ENCODE measurements at places on chromosomes 3 and 15.

GRCh38 chr3:58180940-58181587 is 29.7 kb downstream of the DNASE1L3 start:
- DNase-seq = no peak

GRCh38 chr3:136277634-136278033 is 27.5 kb downstream of the PCCB start:
- DNase-seq = no peak

DNA sequence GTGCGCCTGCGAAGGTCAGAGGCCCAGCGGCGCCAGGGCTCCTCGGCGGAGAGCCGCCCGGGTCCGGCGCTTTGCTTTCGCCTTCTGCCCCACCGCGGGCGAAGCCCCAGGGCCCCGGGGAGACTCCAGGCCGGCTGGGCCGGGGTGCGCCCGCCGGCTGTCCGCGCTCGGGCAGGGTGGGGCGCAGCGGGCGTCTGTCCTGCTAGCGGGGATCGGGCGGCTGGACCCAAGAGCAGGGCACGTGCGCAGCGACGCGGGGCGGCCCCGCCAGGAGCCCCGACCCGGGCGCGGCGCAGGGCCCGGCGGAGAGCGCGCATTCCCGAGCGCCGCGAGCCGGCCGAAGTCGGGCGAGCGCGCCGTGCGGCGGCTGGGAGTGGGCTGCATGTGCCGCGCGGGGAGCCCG is 569 bp upstream of the ALDH1A3 start:
- DNase-seq = no peak

DNA sequence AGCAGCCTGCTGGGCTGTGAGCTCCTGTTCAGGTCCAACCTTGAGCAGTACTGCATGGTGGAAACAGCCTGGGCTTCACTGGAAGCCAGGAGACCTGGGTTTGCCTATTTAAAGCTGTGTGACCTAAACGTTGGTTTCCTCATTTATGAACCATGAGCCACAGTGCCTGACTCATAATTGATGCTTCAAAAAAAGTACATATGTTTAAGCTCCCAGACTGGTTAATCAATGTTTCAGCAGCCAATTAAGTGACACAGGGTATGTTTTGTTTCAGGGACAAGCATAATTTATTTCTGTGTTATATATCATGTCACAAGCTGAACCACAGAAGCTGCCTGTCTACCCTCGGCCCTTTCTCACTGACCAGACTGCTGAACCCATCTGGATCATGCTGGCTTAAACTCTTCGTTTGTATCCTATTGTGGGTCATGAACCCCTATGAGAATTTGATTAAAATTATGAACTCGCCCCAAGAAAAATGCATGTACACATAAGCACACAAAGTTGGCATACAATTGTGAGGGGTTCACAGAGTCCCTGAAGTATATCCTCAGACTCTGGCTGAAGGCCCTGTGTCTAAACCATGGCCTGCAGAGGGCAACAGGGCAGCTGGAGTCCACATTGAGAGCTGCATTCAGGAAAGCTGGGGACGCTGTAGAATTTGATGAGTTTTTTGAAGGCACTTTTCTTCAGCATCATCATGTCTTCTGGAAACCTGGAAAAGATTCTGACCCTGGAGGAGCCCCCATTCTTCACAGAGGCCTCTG is 23.7 kb downstream of the HDC start:
- no peak for DNase-seq

GRCh38 chr3:71061581-71061980 is 521.9 kb downstream of the FOXP1 start:
- no peak for DNase-seq

DNA sequence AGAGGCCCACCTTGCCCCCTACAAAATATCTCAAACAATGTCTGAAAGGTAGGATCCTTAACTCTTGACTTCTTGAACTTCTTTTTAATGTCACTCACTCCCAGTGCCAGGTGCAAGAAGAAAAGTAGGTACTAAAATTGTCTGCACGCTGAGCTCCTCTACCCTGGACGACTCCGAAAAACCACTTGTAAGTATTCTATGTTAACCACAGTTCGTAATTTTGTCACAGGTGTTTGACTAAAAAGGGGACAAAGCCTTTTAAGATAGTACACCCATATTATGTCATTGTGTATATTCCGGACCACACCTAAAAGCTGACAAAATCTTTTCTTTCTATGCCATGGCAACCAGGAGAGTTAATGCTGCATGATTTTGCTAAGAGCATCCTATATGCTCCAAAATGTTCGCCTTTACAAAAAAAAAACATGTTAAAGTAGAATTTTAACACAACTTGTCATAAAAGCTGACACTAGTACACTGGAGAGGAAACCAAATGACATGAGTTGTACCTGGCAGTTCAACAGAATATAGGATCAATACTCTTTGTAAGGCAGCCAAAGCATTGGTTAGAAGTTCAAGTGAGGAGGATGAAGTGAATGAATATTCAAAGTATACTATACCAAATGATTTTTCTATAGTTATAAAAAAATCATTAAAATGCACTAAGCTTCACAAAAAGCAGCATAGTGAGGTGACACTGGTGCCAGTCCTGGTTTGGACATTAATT is 210.5 kb downstream of the FOXP1 start:
- DNase-seq = peak; percentile 82

DNA sequence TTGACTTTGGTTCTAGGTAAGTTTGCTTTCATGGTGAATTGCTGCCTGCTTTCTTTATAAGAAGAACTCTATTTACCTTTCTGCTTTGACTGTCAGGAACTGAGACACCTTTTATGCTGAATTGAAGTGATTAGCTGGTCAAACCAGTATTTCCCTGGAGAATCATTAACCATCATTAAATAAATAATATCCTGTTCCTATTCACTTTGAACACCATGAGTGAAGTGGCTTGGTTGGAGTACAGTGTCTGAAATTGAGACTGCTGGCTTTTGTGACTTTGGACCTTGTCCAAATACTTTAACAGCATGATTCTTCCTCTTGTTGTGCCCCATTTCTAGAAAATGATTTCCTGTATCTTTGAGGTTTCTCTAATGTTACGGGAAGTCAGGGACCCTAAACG is 5.6 kb upstream of the TMEM62 start:
- DNase-seq = no peak

GRCh38 chr15:79051029-79051428 is 39.6 kb downstream of the RASGRF1 start:
- no peak for DNase-seq

GRCh38 chr15:58755956-58756355 is 6.4 kb upstream of the ADAM10 start:
- no peak for DNase-seq

DNA sequence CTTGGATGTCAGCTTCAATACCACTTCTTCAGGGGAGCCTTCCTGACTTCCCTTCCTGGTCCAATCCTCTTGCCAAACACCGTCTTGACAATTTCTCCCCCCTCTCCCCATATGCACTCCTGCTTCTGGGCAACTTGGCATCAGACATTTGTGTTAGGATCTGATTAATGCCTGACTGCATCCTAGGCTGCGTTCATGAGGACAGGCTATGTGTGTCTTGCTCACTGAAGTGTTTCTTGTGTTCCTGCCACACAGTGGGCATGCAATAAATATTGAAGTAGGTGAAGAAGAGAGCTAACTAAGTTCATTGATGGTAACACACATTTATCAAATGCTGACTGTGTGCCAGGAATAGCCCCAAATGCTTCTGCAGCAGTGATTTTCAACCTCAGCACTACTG is 36.4 kb upstream of the WNT5A start:
- no peak for DNase-seq

- no peak for DNase-seq
Observed at GRCh38 chr3:44509393-44509921, 32.0 kb upstream of the ZNF445 start.

GRCh38 chr3:24867783-24868182 is 373.1 kb upstream of the THRB start:
- DNase-seq = no peak

- no peak for DNase-seq
Observed at GRCh38 chr3:167882057-167882667, 146.6 kb downstream of the SERPINI1 start.

- DNase-seq = no peak
Observed at GRCh38 chr15:72276326-72276700, 4.0 kb upstream of the PARP6 start.

- DNase-seq = no peak
Observed at GRCh38 chr3:153137626-153138025, 24.4 kb upstream of the RAP2B start.

DNA sequence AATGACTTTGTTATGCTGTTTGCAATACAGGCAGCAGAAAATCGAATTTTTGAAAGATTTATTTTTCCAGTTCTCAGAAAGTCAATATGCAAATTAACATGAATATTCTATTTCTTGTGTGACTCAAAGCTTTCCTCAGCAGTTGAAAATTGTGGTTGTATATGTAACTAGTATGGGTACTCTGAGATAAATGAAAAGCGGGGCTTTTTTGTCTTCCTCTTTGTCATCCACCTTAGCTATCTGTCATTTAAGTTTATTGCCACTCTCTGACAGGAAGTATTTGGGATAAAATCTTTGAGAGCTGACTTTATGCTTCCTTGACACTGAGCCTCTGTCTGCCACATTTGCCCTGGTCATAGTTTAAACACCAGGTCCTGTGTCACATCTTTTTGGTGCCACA is 91.5 kb downstream of the ATG7 start:
- DNase-seq = peak; percentile 18

GRCh38 chr15:75171408-75171807 is 30.3 kb upstream of the C15orf39 start:
- DNase-seq = peak; percentile 65

DNA sequence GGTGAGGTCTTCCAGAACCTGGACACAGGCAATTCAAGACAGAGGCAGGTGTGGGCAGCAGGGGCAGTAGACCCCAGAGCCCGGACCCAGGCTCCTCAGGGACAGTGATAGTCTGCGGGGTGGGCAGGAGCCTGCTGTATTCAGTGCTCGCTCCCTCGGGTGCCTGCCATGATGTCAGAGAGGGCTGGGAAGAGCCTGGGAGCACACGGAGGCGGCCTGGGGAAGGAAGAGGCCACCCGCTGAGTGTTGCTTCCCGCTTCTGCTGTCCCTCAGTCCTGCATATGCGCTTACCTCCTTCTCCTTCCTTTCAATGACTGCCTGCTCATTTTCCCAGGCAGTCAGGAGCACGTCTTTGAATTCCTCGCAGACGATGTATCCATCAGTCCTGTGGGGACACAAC is 22.8 kb downstream of the TMEM43 start:
- no peak for DNase-seq

GRCh38 chr3:107493134-107493533 is 29.6 kb upstream of the BBX start:
- DNase-seq = no peak

DNA sequence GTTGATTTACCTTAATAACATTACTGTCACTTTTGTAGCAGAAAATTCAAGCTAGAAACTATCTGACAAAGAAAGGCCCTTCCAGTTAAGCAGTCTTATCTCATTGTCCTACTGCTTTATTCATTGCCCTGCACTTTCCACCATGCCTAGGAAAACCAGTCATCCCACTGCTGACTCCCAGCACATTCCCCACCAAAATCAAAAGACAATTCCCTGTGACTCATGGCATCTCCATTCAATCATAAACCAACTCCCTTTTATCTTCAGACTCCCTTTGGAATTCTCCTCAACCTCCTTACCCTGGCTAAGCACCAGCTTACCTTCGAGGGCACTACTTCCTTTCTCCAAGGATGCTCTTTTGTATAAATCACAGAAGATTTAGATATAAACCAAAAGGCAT is 184.3 kb downstream of the PLCH1 start:
- no peak for DNase-seq

- no peak for DNase-seq
Observed at GRCh38 chr3:142019794-142020320, 129.5 kb downstream of the TFDP2 start.

DNA sequence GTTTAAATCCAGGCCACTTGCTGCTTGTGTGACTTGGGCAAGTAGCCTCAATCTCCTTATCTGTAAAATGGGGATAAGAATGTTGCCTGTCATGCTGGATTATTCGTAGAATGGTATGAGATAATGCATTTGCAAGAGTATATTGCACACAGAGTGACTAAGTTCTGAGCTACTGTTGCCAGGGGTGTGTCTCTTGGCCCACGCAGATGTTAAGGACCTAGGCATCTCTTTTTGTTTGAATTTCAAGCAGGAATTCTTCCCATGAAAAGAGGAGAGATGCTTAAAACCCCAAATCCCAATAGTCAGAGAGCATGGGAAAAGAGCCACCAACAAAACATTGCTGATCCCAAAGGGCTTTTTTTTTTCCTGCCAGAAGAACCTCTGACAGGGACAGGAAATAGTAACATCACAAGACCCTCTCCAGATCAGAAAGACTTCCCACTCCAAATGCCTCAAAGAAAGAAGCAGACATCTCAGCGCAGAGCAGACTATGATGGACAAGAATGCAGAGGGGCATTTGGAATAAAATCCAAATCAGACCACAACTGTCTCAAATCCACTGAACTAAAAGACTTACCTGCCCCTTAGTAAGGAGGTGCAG is 90.5 kb downstream of the MRPL46 start:
- no peak for DNase-seq

DNA sequence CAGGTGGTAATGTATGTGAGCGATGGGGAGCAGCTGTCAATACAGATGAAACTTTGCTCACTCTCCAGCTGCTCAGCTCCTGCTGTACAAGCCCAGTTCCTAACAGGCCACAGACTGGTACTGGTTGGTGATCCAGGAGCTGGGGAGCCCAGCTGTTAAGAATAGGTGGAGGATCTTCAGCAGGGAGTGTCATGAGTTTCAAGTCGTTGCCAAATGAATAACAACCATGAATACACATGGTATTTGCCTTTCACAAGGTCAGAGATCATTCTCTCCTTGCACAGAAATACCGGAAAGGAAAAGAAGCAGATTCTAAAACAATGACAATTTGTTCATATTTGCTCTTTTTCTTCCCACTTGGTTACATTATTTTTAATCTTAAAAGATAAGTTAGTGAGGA is 5.1 kb downstream of the PLSCR1 start:
- DNase-seq = no peak

- no peak for DNase-seq
Observed at GRCh38 chr3:139974809-139975425, 39.9 kb downstream of the CLSTN2 start.

Data from CD4-positive, CD25-positive, alpha-beta regulatory T cell (primary cell).